ENCODE measurements at places on chromosomes 1 and 21.
A peak's percentile ranks its signal among the peaks of the same experiment; 100 is the strongest.

DNA sequence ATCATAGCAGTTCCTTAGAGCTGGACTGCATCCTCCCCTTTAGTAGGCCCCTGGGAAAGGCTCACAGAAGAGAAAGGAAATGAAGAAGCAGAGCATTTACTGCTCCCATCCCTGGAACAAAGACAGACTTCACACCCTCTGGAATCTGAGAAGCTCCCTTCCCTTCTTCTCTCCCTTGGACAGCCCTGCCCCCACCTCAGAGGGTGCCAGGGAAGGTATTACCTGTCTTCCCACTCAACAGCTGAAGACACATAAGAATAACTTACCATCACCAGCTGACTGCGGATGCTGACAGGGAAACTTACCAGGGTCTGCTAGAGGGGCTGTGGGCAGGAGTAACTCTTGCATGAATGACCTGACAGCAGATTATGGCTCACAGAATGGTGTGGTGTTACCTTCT is 14.1 kb upstream of the FAAH start:
- DNase-seq = no peak

- DNase-seq = no peak
Measured at GRCh38 chr1:59096501-59096900, 200.4 kb upstream of the FGGY start.

DNA sequence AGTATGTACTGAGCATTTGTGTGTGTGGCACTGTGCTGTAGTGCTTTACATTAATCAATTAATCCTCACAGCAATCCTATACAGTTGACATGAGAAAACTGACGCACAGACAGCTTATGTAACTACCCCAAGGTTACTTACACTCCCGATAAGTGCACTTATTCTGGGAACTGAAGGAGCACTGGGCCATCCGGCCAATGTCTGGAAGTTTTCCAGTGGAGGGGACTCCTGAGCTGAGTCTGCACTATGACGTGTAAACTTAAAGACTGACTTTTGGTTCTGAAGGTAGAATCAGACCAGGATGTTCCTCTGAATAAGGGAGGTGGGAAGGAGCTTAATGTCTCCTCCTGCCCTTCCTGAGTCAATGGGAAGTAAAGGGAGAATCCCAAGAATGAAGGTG is 12.2 kb downstream of the TRABD2B start:
- DNase-seq = no peak

GRCh38 chr1:205510308-205510950 is 6.0 kb downstream of the CDK18 start:
- no peak for DNase-seq

DNA sequence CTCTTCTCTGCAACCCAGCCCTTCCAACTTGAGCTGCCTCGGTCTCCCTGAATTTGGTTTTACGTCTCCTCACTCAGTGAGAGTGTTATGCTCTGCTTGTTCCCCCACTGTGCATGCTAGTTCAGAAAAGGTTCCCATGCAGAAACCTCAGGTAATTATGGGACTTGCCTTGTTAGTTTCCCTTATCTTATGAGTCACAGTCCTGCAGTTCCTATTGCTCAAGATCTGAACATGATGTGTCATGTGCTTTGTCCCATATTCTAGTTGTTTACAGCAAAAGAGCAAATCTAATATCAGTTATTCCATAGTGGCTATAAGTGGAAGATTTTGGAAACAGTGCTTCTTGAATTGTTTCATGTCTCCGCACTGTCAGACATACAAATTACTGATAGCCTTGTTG is 74.4 kb downstream of the DUSP10 start:
- DNase-seq = no peak

DNA sequence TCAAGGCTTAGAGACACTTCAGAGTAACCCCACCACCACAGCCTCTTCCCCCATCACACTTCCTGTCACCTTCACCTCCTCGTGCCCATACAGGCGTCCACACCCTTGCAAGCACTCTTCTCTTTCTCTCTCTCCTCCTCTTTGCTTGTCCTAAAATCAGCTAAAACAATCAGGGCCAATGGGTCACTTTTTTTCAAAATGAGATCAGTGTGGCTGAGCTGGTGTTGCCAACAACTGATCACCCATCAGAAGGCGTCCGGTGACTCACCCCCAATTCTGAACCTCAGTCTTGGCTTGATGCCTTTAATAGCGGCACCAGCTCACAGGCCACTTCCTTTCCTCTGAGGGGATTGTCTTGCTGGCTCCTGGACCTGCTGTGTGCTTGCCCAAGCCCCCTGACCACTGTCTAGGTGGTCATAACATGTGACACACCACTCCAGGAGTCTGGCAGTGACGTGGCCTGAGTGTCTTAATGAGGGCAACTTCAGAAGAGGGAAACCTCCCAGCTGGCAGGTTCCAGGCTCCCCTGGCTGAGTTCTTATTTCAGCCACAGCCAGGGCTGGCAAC is 1.6 kb downstream of the DRAXIN start:
- peak; percentile 57 for DNase-seq

- DNase-seq = no peak
Measured at GRCh38 chr1:91406773-91407389, 2.2 kb upstream of the HFM1 start.

- no peak for DNase-seq
Measured at GRCh38 chr1:88433556-88433955, 250.5 kb upstream of the PKN2 start.

- DNase-seq = no peak
Measured at GRCh38 chr1:209431813-209432442, 151.6 kb upstream of the CAMK1G start.

DNA sequence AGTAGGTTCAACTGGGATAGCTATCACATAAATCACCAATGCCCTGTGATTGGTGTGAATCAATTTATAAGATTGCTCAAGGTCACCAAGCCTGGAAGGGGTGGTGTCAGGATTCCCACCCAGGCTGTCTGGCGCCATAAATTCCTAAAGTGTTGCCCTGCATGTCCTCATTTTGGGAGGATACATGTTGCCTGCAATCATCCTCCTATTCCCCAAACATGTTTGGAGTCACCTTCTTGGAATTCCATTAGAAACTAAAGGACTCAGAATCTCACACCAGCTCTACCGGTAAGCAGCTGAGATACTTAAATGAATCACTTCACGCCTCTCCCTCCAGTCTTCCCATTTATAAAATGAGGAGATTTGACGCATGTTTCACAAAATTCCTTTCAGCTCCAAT is 54.1 kb upstream of the SLC45A1 start:
- DNase-seq = no peak

- no peak for DNase-seq
Measured at GRCh38 chr1:81804312-81804711, 3.6 kb downstream of the ADGRL2 start.

GRCh38 chr1:183630748-183631147 is 4.8 kb downstream of the ARPC5 start:
- no peak for DNase-seq

DNA sequence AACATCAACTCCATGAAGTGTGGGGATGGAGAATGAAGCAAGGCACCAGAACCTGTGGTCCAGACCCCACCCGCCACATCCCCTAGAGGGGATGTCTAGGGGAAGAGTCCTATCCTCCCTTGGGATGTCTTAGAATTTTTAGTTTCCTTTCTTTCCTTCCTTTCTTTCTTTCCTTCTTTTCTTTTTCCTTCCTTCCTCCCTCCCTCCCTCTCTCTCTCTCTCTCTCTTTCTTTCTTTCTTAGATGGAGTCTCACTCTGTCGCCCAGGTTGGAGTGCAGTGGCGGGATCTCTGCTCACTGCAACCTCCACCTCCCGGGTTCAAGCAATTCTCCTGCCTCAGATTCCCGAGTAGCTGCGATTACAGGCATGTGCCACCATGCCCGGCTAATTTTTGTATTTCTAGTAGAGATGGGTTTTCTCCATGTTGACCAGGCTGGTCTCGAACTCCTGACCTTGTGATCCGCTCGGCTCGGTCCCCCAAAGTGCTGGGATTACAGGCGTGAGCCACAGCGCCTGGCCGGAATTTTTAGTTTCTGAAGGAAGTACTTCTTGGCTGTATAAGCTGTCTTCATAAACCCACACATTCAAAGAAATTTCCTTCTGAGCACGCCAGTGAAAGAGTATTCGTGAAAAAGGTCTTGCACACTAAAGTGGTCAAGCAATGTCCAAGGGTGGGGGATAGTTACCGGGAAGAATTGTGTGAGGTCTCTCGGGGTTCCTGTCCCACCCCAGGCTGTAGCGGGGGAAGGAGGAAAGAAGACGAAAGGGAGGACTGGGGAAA is 20.8 kb upstream of the LEFTY2 start:
- no peak for DNase-seq

DNA sequence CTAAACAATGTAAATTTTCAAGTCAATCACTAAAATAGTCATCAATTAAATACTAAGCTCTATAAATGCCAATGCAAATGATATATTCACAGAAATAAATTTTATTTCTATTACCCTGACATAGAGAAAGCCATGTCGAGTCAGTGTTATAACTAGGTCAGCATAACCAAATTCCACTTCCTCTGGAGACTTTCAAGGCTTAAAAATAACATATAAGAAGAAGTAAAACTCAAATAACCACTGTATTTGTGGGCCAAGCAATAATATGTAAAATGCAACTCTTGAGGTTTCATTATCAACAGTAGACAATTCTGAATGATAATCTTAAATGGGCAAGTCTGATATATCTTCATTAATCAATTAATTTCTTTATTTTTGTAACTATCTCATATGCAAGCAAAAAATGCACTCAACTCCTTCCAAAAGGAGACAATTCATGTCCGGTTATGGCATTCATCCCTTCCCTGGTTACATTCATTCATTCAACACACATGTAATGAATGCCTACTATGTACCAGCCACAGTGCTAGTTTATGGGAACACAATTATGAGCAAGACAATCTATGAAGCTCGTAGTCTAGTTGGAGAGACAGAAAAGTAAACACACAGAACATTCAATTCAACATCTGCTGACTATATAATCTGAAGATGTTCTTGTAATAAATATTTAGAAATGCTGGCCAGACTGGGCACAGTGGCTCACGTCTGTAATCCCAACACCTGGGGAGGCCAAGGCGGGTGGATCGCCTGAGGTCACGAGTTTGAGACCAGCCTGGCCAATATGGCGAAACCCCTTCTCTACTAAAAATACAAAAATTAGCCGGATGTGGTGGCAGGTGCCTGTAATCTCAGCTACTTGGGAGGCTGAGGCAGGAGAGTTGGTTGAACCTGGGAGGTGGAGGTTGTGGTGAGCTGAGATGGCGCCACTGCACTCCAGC is 37.1 kb upstream of the CAP1 start:
- DNase-seq = peak; percentile 5

GRCh38 chr1:75412616-75413015 is 198.3 kb downstream of the SLC44A5 start:
- DNase-seq = no peak

GRCh38 chr21:35933466-35933865 is 126.9 kb downstream of the SETD4 start:
- DNase-seq = no peak

DNA sequence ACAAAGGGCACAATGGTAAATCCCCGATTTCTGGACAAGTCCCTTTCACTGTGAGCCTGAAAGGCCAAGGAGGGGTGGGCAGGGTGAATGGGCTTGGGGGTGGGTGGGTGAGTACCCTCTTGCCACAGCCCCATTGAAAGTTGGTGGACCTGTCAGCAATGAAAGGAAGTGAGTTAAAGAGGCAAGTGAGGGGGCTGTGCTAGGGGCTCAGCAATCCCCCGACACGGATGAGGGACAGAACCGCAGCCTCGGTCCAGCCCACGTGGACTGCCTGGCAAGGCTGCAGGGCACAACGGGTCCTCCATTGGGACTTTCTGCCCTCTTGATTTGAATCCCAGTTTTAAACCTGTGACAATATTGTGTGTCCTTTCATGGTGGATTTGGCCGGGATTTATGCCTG is 255.3 kb downstream of the FOXD2 start:
- DNase-seq = no peak

GRCh38 chr1:180123463-180123936 is 31.2 kb upstream of the QSOX1 start:
- DNase-seq = no peak

GRCh38 chr1:221947731-221948130 is 205.8 kb upstream of the DUSP10 start:
- DNase-seq = no peak

- no peak for DNase-seq
Measured at GRCh38 chr1:205575294-205575885, 56.4 kb downstream of the ELK4 start.

- DNase-seq = no peak
Measured at GRCh38 chr1:31581821-31582810, 5.8 kb downstream of the TINAGL1 start.

GRCh38 chr1:230713915-230714764 is at the start of gene AGT:
Gene AGT (minus strand): TSS chr1:230714122. CDS start chr1:230710823, 3,299 bp downstream.
- no peak for DNase-seq

DNA sequence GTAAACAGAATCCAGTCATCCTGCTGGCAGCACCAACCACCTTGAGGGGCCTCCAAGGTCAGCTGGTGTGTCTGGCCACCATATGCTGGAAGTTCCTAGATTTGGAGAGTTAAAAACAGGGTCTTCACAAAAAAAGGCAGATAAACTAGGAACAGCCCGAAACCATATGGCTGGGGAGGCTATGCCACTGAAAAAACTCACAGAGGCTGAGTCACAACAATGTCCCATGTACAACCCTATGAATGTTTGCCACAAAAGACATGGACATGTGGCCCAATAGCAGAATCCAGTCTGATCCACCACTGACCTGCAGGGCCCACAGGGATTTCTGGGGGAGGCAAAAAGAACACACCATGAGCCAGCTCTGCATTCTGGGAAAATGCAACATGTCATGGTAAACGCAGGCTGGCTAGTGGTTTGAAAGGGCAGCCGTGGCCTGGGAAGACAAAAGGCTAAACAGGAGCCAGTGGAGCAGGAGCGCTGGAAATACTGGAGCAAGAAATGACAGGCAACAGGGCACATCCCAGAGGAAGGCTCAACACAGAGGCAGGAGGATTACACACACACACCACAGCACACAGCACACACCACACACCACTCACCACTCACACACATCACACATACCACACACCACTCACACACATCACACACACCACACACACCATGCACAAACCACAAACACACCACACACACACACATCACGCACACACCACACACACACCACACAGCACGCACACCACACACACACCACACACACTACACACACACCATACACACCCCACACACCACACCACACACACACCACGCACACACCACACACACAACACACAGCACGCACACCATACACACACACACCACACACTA is 55.4 kb downstream of the HSF2BP start:
- no peak for DNase-seq

DNA sequence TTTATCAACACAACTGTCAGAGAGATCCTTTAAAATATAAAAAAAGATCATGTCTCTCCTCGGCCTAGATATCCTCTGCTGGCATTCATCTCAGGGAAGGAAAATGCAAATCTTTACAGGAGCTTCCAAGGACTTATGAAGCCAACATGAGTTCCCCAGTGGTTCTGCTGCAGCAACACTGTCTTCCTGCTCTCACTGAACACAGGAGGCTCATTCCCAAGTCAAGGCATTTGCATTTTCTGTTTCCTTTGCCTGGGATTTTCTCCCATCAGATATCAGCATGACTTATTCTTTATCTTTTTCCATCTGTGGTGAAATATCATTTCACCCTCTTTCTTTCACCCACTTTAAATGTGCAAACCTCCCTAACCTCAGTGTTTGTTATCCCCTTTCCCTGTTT is 513.8 kb upstream of the ZP4 start:
- DNase-seq = no peak
